ENCODE measurements at places on chromosomes 5 and 9.
A peak's percentile ranks its signal among the peaks of the same experiment; 100 is the strongest.

- no peak for DNase-seq
Measured at GRCh38 chr9:96486386-96487028, 36.5 kb downstream of the HABP4 start.

DNA sequence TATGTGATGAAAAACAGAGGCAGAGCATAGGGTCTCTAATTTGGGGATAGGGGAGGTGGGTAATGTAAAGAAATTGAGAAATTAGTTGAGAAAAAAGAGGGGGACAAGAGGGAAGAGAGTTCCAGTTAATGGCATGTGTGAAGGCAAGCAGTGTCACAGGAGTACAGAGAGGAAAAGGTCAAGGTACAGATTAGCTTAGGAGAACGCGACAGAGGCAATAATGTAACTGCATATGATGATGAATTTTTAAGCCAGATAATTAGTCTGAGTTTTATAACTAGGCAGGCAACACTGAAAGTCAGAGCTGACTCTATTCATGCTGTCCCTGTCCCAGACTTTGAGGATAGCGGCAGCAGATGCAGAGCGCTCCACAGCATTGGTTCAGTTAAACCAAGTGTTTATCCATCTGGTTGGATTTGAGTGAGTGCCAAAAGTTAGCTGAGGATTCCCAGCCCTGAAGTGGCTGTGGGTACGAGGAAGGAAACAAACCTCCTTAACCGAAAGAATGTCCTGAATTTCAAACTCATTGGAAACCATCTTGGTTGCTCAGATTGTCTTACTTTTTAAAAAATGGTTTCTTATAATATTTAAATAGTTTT is 315.2 kb downstream of the ARHGAP26 start:
- no peak for DNase-seq

- DNase-seq: peak; percentile 15
Measured at GRCh38 chr5:17951392-17952169, 317.3 kb downstream of the TAF11L14 start.

- no peak for DNase-seq
Measured at GRCh38 chr9:130119519-130120298, 52.5 kb upstream of the NCS1 start.

DNA sequence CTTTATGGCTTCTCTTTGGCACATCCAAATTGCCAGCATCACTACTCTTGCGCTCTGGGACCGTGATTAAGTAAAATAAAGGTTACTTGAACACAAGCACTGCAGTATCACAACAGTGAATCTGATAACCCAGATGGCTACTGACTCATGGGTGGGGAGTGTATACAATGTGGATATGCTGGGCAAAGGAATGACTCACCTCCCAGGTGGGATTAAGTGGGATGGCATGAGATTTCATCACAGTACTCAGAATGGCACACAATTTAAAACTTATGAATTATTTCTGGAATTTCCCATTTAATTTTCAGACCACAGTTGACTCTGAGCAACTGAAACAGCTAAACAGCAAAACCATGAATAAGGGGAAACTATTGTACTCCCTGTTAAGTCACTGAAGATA is 4.3 kb downstream of the GFM2 start:
- peak; percentile 74 for DNase-seq

DNA sequence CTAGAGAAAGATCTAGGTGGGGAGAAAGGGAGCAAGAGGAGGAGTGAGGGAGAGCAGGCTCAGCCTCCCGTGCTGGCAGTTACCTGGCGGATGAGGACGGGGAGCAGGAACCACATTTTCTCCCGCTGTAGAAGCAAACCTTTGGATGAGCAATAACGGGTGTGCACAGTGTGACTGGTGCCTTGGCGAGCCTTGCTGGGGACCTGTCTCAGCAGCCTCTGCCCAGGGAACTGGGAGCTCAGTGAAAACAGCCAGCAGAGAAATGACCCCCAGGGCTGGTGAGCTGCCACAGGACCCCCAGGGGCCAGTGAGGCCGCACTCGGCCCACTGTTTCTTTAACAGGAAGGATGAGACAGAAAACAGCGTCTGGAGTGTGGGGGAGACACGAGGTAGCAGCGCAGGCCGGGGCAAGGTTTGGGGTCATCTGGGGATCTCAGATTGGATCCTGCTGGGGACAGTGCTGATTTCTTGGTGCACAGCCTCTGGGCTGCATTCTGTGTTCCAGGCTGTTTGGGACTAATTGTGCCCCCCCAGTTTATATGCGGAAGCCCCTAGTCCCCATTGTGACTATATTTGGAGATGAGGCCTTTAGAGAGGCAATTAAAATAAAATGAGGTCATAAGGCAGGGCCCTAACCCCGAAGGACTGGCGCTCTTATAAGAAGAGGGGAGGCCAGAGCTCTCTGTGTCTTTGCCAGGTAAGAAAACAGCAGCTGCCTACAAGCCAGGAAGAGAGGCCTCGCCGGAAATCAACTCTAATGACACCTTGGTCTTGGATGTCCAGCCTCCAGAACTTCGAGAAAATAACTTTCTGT is 118.8 kb upstream of the PHYKPL start:
- DNase-seq: no peak

DNA sequence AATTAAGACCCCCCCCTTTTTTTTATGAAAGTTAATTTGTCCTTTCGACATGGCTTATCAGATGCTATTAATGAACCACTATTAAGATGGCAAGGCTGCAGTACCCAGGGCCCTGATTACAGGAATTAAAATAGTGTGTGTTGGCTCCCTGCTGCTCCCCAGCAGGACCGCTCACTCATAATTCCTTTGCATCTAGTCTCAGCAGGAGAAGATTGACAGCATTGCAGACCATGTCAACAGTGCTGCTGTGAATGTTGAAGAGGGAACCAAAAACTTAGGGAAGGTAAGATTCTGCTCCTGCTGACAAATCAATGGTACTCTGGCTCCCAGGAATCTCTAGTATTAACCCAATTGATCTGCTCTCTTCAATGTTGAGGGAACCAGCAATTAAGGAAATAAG is 61.0 kb downstream of the STX17 start:
- no peak for DNase-seq

DNA sequence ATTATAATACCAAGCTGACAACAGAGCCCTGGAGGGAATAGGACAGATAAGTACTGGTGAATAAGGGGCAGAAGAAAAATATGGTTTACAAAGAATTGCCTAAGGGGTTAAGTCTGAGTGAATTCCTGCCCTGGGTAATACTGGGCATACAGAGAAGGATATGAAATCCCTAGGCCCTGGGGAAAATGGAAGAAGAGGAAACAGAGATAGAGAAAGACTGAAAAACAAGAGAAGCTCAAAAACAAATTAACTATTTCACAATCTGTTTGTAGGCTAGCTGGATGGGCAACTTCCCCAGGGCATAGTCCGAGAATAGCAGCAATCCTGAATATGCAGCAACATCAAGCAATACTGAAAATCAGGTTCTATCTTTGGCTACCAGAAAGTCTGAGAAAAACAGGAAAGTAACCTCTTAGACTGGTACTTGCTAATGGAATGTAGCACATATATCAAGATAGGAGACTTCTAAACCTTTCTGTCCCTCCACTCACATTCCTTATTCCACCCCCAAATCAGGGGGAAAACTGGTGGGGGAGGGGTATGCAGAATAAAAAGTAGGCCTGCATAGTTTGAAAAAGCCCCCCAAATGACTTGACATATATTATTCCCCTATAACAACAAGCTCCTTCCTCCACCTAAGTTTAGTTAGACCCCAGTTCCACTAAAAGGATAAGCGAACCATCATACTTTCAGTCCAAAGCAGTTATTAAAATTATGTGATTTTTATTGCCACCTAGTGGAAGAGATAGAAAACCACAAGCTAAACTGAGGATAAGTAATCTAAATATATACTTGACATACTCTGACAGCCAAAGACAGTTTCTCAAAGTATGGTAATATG is 20.6 kb downstream of the SLC38A9 start:
- peak; percentile 68 for DNase-seq

DNA sequence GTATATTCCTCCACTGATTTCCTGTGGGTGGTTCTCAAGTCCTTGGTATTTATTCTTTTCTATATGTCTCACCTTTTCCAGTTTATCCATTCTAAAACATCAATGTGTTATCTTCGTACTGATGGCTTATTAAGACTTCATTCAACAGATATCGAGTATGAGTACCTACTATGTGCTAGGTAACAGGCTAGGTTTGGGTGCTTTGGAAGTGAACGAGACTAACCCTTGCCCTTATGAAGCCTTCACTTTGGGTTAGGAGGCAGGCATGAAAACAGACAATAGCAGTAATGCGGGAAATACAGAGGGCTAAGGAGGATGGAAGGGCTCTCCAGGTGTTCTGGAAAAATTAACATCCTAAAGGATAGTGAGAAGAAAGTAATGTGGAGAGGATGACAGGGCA is 53.4 kb downstream of the AQP7 start:
- no peak for DNase-seq

GRCh38 chr9:135209852-135210251 is 122.4 kb downstream of the OLFM1 start:
- DNase-seq: no peak

GRCh38 chr5:52767766-52768480 is 19.8 kb upstream of the ITGA1 start:
- no peak for DNase-seq

DNA sequence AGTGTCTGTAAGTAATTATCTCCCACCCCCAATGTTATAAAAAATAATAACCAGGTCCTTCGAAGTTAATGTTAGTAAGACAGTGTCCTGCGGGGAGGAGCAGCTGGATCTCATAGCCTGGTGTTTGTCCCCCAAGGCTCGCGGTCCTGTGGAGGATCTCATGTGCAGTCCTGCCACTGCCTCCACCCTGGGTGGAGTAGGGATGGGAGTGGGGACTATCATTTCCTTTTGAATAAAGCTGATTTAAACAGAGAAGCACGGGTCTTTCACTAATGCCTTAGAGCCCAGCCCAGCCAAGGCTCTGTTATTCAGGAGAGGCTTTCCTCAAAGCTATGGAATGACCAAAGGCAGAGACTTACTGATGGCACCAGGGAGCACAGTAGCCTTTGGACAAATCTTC is 40.2 kb downstream of the SUB1 start:
- DNase-seq: no peak

DNA sequence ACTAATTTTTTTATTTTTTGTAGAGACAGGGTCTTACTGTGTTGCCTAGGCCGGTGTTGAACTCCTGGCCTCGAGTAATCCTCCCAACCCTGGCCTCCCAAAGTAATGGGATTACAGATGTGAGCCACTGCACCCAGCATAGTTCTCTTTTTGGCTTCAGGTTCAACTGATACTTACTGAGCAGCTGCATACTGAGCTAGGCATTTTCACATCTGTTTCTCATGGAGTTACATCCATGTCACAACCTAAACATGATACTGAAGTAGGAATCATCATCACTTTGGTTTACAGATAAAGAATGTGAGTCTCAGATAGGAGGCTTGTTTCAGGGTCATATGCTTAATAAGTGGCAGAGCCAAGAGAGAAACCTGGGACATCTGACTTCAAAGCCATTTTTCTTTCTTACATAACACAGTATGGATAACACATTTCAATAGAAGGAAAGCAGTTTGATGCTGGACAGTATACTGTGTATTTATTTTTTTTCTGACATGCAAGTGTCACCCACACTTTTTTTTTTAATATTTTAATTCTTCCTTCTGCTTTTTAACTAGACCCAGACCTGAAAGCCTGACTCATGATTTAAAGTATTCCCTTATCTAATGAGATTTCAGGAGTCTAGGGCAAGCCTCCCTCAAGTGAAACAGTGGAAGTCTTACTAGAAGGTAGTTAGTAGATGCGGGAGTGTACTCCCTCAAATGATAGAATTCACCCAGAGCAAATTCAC is 90.8 kb downstream of the HACD4 start:
- DNase-seq: peak; percentile 2

DNA sequence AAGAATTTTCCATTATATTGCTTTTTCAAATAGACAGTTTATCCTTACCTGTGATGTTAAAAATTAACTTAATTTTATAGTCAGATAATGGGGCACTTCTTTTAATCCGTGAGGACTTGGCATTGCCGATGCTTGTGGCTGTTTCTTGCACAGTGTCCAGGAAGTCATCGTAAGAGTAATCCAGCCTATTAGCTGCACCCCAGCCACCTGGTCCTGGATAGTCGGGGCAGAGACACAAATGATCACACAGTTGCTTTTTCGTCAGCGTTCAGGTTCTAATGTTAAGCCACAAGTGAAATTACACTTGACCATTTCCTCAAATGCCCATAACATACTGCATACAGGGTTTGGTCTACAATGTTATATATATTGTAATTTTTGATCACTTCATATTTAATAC is 107.4 kb downstream of the SVEP1 start:
- DNase-seq: no peak

DNA sequence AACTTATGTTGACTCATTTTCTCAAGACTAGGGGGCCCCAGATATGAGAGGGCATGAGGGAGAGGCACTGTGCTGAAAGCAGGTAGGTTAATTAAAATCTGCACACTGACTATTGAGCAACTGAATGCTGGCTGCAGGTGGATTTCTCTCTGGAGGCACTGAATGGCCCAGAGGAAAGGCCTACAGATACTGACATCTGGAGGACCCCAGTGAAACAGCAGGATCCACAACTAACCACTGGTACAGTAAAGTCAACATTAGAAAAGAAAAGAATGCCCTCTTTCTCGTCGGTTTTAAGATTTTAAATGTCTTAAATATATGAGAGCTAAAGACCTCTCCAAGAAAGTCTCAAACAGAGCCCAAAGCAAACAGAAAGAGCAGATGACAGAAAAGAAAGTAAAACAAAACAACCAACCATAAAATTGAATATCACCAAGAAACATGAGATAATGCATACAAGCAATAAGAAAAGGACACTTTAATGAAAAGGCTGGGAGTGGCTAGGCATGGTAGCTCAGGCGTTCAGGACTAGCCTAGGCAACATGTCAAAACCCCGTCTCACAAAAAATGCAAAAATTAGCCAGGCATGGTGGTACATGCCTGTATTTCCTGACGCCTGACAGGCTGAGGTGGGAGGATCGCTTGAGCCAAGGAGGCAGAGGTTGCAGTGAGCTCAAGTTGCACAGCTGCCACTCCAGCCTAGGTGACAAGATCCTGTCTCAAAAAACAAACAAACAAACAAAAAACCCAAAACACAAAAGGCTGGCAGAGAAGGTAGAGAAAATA is 43.3 kb downstream of the PUM3 start:
- no peak for DNase-seq

DNA sequence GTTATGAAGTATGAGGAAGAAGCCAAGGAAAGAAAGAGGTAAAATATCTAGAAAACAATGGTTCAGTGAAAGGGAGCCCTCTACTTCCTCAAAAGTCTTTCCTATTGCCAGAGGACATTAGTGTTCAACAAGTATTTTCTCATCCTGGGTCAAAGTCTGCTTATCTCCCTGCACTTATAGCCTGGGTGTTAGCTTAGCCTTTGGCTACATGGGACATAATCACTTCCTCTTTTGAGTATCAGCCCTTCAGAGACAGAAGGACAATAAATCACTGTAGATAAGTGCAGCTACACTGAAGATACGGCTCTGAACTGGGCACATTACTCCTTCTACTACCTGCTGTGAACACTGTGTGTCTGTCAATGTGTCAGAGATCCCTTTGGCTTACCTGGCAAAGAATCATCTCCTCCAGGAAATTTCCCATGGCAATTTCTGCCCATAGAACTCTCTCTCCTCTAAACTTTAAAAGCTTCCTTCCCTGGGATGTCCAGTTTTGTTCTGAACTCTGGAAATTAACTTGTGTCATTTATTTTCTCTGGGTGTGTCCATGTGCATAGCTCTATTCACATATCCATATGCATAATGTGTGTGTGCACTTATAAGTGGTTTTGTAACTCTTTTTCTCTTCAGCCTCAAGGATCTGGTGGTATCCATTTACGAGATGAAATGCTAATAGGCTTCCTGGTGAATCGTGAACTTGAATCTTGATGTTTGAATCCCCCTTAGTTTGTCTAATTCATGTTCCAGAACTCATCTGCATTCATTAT is 30.0 kb upstream of the RECK start:
- DNase-seq: peak; percentile 63

GRCh38 chr5:142896325-142897007 is 126.3 kb downstream of the ARHGAP26 start:
- DNase-seq: no peak
